Renal cortex interstitium (tissue), 15 donors: ENCODE measurements at places on chromosomes 12 and 14.
A peak's percentile ranks its signal among the peaks of the same experiment; 100 is the strongest.

DNA sequence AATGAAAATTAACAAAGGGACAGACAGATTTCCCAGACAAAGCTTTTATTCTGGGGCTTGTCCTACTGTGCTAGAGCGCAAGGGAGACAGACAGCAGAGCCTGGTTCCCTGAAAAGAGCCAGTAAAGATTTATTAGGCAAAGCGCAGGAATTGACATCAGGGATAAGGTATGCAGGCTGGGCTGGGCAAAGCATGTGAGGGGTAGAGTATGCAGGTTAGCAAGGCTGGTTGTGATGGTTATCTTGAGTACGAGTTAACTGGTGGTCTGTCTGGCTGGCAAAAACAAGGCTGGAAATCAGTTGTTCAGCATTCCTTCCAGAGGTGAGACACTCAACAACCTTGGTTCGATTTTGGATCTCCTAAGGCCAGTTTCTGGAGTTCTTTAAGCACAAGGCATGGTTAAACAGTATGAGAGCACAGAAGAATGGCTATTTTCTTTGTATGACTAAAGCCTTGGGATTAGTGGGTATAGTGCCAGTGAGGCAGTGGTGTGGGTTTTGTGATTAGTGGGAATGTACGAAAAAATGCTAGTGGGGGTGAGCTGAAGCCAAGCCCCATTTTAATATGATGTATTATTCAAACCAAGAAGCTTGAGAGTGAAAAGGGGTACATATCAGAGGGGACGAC is 30.9 kb downstream of the BTBD7 start:
- peak; percentile 60 for DNase-seq

GRCh38 chr14:27184427-27184826 is 586.6 kb upstream of the NOVA1 start:
- DNase-seq = no peak

DNA sequence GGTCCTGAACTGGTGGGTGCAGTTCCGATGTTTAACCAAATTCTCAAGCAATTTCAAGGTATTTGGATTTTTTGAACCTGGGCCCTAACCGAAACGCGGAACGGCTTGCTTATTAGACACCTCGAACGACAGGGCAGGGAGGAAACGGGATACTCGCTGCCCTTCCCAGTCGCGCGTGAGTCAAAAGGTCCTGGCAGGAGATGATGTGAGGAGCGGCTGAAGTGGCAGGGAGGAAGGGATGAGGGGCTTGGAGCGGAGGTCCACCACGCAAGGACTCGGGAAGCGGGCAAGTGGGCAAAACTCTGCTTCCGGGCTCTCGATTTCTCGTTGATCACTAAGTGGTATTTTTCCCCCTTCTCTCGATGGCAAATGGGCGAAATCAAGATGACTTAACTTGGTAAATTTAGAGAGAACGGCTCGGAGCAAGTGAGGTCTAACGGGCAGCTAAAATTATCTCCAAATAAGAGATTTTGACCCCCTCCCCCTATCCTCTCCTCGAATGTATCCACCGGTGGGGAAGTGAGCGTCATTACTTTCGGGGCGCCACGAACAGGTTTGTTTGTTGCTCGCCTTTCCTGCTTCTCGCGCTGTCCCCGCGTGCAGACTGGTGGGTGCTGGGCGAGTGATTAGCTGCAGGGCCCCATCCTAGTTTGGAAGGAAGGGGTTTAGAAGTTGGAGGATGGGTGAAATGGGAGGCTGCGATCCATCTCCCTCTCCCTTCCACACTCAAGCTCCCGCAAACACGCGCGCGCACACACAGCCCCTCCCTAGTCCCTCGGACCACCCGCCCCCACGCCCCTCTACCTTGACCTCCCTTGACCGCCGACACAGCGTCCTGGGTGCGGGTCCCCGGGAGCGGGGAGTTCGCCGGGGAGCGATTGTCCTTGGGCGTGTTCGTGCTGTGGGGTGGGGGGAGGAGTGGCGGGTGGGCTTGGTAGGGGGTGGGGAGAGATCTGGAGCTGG is 986 bp upstream of the NTF3 start:
- no peak for DNase-seq

GRCh38 chr14:75333606-75334548 is 55.2 kb downstream of the FOS start:
- no peak for DNase-seq

DNA sequence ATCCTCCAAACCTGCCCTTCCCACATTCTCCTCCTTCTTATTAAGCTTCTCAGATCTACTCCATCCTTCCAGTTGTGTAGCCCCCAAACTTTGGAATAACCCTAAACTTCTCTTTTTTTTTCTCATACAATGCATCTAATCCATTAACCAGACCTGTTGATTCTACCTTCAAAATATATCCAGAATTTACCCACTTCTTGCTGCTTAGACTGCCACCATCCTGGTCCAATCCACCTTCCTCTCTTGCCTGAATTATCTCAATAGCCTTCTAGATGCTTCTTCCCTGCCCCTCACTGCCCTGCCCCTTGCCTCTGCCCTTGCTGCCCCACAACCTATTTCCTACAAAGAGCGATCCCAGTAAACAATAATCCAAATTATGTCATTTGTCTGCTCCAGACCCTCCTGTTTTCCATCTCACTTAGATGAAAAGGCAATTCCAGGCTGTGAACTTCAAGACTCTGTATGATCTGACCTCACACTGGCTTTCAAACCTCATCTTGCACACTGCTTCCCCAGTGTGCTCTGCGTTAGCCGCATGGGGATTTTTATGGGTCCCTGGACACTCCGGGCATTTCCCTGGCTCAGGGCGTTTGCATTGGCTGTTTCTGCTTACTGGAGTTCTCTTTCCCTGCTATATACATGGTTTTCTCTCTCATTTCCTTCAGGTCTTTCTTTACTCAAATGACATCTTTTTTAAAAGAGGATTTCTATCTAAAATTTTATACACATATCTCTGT is 42.6 kb upstream of the HIF1A start:
- no peak for DNase-seq

GRCh38 chr12:2112401-2112800 is 59.6 kb downstream of the CACNA1C start:
- DNase-seq = no peak

DNA sequence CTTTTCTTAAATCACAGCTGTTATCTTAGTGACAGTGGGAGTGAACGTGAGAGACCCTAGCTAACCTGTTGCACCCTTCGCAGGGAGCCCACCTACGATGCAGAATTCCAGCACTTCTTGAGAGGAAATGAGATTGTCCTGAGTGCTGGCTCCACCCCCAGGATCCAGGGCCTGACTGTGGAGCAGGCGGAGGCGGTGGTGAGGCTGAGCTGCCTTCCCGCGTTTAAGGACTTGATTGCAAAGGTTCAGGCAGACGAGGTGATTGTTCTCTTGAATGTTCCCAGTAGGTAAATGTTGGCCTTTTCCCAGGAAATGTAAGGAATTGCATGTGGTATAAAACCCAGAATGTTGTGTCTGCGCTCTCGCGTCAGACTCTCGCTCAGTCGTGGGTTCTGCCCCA is 46.7 kb downstream of the HSP90AA1 start:
- no peak for DNase-seq

- no peak for DNase-seq
These were observed 466.9 kb upstream of the STXBP6 start for GRCh38 chr14:25516838-25517237.

DNA sequence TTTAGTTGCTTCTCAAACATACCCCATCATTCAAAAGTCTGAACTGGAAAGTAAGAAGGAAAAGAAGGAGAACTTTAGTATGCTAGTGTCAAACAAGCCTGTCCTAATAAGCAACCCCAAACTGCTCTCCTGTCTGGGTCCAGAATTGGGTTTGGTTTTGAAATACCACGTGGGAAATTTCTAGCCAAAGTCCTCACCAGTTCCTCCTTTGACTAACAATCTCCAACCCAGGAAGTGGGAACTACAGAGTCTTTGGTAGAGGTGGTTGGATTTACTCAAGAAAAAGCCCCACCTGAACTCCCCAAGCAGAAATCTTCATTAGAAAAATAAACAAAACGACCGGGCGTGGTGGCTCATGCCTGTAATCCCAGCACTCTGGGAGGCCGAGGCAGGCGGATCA is 17.4 kb upstream of the EIF4B start:
- no peak for DNase-seq
